ENCODE measurements at places on chromosomes 7 and 10.

- no peak for DNase-seq
Measured at GRCh38 chr7:157738066-157738460, 401.3 kb downstream of the DNAJB6 start.

DNA sequence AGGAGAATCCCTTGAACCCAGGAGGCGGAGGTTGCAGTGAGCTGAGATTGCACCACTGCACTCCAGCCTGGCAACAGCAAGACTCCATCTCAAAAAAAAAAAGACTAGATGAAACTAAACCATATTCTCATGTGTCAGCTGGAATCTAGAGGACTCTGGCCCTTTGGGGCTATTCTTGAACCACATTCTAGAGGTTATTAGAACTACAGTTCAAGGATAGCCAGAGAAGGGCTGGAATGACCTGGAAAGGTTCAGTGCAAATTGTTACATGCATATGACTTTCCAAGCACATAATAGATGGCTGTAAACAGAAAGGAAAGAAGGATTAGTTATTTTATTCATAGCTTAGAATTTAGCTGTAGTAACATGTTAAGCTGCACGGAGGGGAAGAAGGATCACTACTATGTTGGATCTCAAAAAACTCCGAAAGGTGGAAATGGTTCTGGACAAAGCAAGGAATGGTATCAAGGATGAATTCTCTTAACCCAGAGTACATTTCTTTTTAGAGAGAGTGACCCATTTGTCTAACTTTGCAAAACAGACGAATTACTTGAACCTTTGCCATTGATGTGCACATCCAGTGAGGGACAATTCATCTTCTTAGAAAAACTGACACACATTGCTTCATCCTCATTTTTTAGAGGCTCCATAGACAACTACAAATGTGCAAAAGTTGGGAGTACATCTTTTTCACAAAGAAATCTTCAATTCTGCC lies 124.0 kb upstream of the SAMD8 start:
- no peak for DNase-seq

DNA sequence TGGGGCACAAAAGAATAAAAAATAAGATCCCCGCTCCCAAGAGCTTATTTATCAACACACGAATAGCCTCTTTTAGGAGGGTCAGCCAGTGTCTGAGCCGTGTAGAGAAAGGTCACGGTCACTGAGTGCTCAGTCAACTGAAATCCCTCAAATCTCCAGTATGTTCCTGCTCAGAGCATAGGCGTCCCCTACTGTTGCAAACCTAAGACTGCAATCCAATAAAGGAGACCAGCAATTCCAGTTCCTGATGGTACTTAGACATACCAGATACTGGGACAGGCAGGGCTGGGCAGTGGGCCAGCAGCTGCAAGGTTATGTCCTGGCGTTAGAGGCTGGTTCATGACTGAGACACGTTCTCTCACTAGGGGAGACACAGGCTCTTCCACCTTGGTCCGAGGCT lies 93.6 kb downstream of the CACNB2 start:
- DNase-seq = no peak

- no peak for DNase-seq
Measured at GRCh38 chr7:18552316-18552916, 56.9 kb downstream of the HDAC9 start.

- no peak for DNase-seq
Measured at GRCh38 chr7:48096273-48096672, 7.2 kb downstream of the UPP1 start.

GRCh38 chr7:112452102-112452888 lies 2.0 kb downstream of the IFRD1 start:
- no peak for DNase-seq

- no peak for DNase-seq
Measured at GRCh38 chr10:131726076-131726880, 174.5 kb upstream of the PPP2R2D start.

GRCh38 chr10:1736144-1736971 lies 967 bp downstream of the ADARB2 start:
- DNase-seq = no peak

- DNase-seq = no peak
Measured at GRCh38 chr7:95589031-95589430, 7.3 kb downstream of the PDK4 start.

DNA sequence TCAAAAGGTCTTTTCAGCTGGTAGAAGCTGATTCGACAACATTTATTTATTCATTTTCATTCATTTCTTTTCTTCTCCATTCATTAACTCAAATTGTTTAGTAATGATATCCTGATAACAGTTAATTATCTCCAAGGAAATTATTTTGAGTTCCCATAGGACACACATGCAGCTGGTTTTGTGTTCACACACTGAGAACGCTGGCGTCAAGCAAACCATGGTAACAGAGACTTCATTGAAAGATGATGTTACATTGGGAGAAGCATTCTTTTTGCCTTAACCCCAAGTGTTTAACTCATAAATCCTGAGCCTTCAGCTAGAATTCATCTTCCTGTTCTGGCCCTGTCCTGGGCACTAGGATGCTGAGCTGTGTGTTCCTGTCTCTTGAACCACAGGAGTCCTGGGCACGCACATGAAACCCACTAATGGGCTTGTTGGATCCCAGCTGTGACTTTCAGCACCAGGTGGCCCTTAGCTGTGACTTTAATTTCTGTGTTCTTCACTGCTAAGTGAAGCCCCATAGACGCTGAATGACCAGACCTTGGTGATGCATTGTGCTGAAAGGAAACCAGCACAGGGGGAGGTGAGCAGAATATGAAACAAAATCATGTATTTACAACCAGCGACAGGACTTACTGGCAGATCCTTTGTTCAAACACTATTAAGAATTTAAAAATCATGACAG lies 121.5 kb upstream of the PRSS58 start:
- DNase-seq = no peak

DNA sequence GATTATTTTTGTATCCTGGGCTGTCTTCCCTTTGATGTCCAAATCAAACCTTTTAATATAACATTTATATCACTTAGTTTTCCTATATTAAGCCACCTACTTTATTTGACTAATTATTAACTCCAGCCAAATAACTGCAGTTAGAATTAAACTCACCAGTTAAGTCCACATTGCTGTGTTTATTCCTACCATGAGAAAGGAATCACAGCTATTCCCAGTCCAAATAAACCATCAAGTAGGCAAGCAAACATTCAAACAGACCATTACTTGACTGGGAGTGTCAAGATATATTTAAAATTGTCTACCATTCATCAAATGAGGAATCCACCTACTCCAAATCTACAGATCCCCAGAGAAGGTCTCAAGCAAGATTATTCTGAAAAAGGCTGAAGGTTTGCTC lies 22.4 kb downstream of the PDE1C start:
- DNase-seq = no peak

DNA sequence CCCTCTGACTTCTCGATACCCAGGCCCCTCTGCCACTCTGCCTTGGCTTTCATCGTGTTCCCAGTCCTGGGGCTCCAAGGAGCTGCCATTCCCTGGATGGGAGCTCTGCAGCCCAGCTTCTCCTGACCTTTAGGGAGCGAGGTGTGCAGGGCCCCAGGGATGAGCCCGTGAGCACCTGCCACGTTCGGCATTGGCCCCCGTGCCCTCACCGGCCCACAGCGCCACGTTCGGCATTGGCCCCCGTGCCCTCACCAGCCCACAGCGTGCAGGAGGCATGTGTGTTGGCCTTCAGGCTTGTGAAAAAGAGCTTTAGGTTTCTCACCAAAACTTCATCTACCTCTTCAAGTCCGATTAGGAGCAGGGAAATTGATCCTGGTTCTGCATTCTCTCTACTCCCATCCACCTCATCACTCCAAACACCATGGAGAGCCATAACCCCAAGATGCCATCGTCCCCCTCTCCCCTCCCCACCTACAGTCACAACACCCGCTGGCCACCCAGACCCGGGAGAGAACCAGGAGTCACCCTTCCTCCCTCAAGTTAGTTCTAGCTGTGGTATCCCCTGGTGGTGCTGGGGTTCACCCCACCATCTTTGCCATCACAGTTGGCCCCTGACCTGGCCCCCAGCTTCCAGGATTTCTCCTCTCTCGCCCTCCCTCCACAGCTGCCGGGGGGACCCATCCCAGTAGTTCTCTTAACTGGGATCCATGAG lies 119.4 kb upstream of the NPS start:
- DNase-seq = no peak

GRCh38 chr10:75605096-75605495 lies 173.7 kb downstream of the LRMDA start:
- no peak for DNase-seq

GRCh38 chr10:51001587-51001986 lies 72.7 kb upstream of the PRKG1 start:
- DNase-seq = no peak

GRCh38 chr7:136131304-136131630 lies 154.1 kb upstream of the MTPN start:
- DNase-seq = no peak

- no peak for DNase-seq
Measured at GRCh38 chr7:77433901-77434300, 17.8 kb upstream of the GSAP start.

- no peak for DNase-seq
Measured at GRCh38 chr10:7383442-7383841, 27.4 kb downstream of the SFMBT2 start.

DNA sequence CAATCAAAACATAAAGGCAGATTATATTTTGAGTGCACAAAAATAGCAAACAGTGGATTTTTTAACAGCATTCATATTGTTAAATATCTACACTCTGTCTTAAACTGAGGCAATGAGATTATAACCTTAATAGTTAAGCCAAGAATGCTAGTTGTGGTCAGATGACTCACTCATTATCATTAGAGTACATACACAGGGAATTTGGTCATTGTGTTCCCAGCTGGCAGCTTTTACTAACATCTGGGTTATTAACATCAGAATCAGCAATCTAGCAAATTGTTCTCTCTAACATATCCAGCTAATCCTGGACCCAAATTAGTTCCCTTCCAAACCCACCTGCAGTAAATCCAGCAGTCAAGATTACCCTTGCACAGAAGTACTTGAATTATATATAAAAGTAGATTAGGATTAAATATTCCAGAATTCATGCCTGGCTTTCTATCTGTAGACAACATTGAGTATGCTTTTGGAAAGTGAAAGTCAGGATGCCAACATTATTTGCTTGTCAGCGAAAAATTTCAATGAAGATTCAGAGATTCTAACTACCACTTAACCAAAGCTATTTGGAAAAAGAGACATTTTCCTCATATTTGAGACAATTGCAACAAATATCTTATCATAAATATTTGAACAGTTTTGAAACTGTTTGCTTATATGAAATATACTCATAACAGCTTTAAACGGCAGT lies 1035.6 kb upstream of the PHF14 start:
- no peak for DNase-seq

DNA sequence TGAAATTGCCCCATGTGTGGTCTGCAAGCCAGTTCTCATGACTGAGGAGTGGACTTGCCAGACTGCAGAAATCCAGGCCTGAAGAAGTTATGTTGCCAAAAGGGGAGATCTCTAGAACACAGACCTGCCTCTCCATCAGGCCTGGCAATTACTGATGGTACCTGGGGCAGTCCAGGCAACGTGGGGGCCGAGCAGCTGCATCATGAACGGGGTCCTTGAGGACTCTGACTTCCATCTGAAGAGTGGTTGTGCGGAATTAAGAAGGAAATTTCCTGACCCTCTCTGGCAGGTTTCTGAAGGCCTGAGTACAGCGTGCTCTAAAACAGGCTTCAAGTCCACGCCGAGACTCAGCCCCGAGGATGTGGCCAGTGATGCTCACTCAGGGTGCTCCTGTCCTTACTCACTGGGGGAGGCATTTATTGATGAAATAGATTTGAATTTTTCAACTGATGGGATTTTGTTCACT lies 30.4 kb downstream of the RAMP3 start:
- DNase-seq = no peak

DNA sequence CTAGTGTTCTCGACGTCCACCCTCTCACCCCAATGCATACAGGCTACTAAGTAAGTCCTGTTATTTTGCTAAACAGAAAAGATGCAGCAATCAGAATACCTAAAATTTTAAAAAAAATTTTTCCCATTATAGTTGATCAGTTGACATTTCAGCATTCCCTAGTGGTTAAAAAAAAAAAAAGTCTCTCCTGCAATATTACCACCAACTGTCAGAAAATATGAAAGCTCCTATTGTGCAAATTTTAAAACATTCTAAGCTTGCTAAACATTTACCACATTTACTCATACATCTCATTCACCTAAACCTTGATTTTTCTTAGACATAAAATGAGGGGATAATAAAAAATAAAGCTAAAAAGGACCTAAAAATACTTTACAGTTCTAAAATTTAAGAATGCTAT lies 165.6 kb downstream of the AVL9 start:
- no peak for DNase-seq

- peak; percentile 60 for DNase-seq
Measured at GRCh38 chr7:73717991-73718405, 1.5 kb downstream of the STX1A start.

GRCh38 chr10:109823196-109823595 lies 100.1 kb downstream of the XPNPEP1 start:
- no peak for DNase-seq

DNA sequence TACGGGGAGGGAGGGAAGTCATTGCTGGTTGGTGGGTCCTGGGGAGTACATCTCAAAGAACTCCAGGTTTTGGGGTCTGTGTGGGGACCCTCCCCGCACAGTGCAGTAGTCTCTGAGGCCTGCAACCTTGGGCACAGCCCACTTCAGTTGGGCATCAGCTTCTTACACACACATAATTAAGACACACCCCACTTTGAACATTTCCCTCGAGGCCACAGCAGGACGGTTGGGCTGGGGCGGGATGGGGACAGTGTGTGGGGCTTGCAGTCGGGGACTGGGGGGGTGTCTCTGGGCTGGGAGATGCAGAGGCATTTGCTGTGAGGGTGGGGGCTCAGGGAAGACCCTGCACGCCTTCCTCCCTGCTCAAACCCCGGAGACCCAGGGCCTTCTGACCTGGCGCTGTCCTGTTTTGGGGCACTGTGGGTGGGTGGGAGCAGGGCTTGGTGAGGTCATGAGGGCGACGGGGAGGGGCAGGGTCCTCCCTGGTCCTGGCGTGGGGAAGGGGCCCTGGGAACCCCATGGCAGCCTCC lies 1.3 kb downstream of the LFNG start:
- DNase-seq = no peak

- DNase-seq = no peak
Measured at GRCh38 chr10:106942035-106942662, 222.4 kb downstream of the SORCS1 start.

DNA sequence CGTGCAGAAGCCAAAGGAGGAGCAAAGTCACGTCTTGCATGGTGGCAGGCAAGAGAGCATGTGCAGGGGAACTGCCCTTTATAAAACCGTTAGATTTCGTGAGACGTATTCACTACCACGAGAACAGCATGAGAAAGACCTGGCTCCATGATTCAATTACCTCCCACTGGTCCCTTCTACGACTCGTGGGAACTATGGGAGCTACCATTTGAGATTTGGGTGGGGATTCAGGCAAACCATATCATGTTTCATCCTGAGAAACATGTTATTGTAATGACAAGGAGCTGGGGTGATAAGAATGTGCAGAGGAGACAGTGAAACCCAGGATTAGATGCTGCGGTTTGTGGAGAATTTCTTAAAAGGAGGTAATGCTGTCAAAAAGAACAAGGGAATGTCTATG lies 34.0 kb downstream of the THNSL1 start:
- DNase-seq = no peak

All from activated CD8-positive, alpha-beta memory T cell treated with anti-CD3 and anti-CD28 coated beads for 1 hour (primary cell).